ENCODE measurements at places on chromosomes 5 and 9.

GRCh38 chr9:133403766-133404453 is 13.9 kb downstream of the REXO4 start:
- DNase-seq: peak; percentile 66

DNA sequence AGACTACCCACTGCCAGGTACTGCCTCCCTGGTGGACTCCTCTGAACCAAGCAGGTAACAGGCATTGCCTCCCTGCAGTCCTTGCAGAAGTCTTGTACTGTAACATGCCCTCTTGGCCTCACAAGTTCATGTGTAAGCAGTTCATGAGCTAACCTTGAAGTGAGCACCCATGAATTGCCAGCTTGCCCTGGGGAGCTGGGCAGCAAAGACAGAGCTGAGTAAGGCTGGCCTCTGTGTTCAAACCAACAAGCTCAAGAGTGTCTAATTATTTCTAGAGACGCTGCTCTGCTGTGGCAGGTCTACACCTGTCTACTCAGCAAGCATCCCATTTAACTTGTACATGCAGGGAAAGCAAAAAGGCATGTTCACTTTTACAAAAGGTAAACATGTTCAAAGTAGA is 113.5 kb downstream of the FEM1C start:
- DNase-seq: no peak

DNA sequence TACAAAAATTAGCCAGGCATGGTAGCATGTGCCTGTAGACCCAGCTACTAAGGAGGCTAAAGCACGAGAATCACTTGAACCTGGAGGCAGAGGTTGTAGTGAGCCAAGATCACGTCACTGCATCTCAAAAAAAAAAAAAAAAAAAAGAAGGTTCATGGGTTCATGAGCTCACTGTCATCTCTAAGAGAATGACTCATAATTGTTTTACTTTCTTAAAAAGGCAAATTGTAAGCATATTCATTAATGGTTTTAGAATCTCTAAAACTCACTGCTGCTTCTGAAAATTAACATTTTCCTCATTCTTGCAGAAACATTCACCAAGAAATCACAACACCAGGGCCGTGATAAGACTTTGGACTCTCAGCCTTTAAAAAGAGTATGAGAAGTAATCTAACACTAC is 103.6 kb downstream of the GNA14 start:
- DNase-seq: no peak

- DNase-seq: no peak
Measured at GRCh38 chr5:60141119-60141518, 247.6 kb upstream of the PDE4D start.

GRCh38 chr9:126317513-126317912 is 9.1 kb upstream of the MVB12B start:
- DNase-seq: no peak

DNA sequence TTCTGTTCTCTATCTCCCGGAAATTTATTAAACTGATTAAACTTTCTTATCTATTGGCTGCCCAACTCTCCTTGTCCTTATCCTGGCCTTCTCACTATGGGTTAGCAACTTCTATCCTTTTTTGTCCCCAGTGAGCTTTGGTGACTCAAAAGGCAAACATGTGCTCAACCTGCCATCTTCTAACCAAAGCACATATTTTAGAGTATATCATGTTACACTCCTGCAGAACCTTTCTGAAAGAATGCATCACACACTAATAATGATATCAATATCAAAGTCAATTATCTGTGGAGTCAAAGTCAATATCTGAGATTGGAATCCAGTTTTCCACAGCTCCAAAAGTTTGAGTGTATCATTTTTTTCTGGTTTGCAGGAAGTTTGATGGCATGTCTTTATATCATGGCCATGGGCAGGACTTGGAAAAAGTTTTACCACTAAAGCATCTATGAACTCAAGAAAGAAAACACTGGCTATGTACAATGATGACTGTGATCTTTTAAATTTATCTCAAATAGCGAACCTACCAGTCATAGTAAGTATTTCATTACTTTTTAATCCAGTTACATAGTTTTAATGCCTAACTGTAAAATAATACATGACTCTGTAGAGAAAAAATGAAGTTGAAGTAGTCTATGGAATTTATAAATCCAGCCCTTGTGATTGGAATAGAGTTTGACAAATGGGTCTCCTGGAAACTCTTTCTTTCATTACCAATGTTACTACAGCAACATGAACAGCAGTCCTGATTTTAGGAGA is 166.8 kb downstream of the DROSHA start:
- DNase-seq: no peak

DNA sequence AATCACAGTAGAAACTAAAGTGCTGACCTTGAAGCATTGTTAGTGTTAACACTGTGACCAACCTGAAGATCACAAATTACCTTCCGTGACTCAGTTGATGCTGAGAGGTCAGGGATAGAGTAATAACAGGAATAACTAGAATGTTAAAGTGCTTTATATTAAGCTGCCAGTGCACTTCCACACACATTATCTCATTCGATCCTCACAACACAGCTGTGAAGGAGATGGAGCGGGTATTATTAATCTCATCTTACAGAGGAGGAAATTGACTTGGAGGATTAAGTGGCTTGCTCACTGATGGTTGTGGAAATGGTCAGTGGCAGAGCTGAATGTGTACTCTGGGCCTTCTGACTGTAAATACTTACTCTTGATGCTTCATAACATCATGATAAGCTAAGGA is 252.5 kb upstream of the DMRT1 start:
- DNase-seq: no peak

DNA sequence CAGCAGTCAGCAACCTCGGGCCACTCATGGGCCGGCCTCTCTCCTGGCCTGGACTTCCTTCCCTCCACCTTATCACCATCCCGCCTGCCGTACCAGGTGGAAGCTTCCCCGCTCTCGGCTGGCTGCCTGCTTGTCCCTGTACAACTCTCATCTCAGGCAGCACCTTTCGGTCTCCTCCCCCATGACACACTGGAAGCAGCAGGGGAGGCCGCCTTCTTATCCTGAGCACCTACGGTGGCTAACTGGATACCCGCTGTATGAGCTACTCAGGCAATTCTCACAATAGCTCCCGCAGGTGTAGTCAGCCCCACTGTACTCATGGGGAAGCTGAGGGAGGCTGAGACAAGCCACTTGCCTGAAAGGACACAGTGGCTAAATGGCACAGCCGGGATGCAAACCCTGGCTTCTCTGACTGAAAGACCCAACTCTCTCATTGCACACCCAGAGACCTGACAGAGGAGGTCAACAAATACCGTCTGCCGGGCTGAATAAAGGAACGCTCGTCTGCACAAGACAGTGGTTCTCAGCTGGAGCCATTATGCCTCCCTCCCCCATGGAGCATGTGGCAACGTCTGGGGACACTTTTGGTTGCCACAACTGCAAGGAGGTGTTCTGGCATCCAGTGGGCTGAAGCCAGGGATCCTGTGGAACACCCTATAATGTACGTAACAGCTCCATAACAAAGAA is 9.6 kb downstream of the STK10 start:
- peak; percentile 77 for DNase-seq

GRCh38 chr9:127135056-127135745 is 12.8 kb upstream of the ANGPTL2 start:
- DNase-seq: peak; percentile 11

GRCh38 chr5:58927181-58927580 is 344.3 kb downstream of the RAB3C start:
- DNase-seq: no peak

GRCh38 chr9:130731355-130731754 is 37.8 kb downstream of the EXOSC2 start:
- no peak for DNase-seq

GRCh38 chr5:111337688-111338087 is 113.5 kb downstream of the CAMK4 start:
- DNase-seq: no peak

GRCh38 chr5:16467363-16468219 is 2.0 kb upstream of the ZNF622 start:
- DNase-seq: no peak

GRCh38 chr9:87573841-87574342 is 76.2 kb downstream of the DAPK1 start:
- no peak for DNase-seq

GRCh38 chr5:148836272-148837250 is 10.2 kb downstream of the ADRB2 start:
- no peak for DNase-seq

GRCh38 chr5:170388818-170389549 is at the start of gene KCNMB1:
KCNMB1 (minus strand) TSS chr5:170389367; CDS start chr5:170385447, 3,920 bp downstream.
- no peak for DNase-seq

- DNase-seq: no peak
Measured at GRCh38 chr9:70405808-70406433, 8.5 kb downstream of the KLF9 start.

- no peak for DNase-seq
Measured at GRCh38 chr9:122131401-122132001, 28.1 kb downstream of the NDUFA8 start.

GRCh38 chr9:113886933-113887332 is 10.8 kb downstream of the ZNF618 start:
- no peak for DNase-seq

All from activated T-cell treated with anti-CD3 and anti-CD28 coated beads, Interleukin-2, amount 50 U/mL, for 48 hours (primary cell).